H4 (cell line): ENCODE measurements at places on chromosomes 4 and X. TPM values are rescaled to one million over a fixed set of nuclear protein-coding genes. Genes with fewer than 3 reads are reported as not detected.

Gene TCP11X2
- total RNA-seq: 1.3 TPM in 1 of 2 replicates, not detected in the other

Gene SLC26A1
- total RNA-seq: 0.10 TPM in 1 of 2 replicates, not detected in the other

Gene DUSP9
- total RNA-seq: 1.3 and 3.2 TPM in 2 replicates

- DNase-seq: no peak
These were observed 38.8 kb downstream of the REPS2 start for GRCh38 chrX:16985286-16985685.

DNA sequence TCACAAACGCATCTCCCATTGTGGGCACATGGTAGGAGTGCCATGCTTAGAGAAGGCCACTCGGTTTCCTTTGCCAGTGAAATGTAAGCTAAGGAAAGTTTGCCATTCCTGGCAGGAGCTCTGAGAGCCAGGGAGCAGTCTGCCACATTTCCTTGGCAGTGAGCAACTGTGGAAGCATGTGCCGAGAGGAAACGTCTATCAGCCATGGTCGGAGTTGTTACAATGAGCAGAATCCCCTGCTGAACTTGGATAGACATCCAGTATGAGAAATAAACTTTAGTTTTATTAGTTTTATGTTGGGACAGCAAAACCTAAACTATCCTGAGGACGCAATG, 51.1 kb downstream of the ENOPH1 start:
- DNase-seq: no peak

DNA sequence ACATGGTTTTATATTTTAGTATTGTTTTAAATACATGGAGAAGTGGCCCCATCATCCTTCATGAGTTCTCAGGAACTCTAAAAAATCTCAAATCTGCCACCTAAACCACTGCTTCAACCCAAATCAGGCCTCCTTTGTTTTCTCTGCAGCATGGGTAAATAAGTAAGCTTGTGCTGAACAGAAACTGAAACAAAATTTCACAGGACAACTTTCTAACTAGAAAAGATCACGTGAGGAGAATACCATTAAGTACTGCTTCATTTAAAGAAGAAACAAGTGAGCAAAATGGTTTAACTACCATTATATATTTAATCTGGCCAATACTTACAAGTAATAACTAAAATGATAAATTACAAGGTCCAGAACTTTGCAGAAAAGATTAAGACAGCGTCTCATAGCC, 2.5 kb downstream of the ARAP2 start:
- peak; percentile 73 for DNase-seq

- DNase-seq: no peak
These were observed 694.4 kb downstream of the TRAM1L1 start for GRCh38 chr4:116391020-116391419.

DNA sequence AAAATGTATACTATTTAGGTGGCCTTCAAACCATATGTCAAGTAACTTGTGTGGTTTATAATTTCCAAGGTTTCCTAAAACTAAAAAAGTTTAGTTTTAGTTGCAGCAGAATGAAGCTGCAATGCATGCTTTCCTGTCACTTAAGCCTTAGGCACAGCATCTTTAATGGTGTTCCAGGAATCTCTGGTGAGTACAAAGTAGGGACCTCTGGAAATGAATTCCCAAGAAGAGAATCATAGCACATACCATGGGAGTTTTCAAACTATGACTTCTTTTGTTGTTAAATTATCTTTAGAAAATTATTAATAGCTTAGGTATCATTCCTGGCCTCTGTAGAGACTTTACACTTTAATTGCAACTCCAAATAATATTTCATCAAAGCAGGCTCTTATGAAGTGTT, 1005.9 kb upstream of the PABPC4L start:
- DNase-seq: no peak
